ENCODE measurements at places on chromosomes 5 and 9. TPM values are rescaled to one million over a fixed set of nuclear protein-coding genes. Genes with fewer than 3 reads are reported as not detected.
A peak's percentile ranks its signal among the peaks of the same experiment; 100 is the strongest.

Gene HMMR
- 74.1 TPM for total RNA-seq

Gene IL17B
- not detected for total RNA-seq

DNA sequence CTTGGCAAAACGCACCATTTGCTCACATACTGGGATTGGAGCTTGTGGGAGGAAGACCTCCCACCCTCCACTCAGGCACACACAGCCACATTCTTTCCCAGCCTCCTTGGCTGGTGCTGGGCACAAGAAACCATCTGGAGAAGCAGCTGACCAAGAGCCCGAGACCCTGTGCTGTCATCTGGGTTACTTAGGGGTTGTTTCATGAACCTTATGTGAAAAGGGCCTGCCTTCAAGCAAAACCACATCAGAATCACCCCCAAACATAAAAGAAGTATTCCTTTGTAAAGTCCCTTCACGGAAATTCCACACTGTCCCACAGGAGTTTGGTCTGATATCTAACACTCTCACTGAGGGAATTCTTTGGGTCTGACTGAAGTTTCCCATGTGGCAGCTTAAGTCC lies 172.1 kb downstream of the NR3C1 start:
- DNase-seq, result no peak

- DNase-seq, result no peak
Observed at GRCh38 chr5:77725616-77726015, 50.5 kb downstream of the TBCA start.

GRCh38 chr5:54738118-54738972 lies 220.8 kb downstream of the SNX18 start:
- no peak for DNase-seq

DNA sequence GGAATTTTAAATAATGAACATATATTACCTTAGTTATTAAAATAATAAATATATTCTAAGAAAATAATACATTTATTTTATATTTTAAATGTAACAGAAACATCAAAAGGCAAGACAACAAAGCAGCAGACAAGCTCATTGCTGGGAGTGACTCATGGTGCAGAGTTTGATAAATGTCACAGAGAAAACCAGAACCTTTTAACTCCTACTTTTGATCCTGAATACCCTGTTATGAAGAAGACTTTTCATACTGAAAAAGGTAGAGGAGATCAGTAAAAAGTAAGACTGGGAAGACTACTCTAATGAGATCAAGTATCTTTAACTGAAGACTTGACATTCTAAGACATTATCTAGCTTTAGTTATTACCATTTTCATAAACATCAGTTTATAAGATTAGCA lies 99.0 kb upstream of the GNA14 start:
- DNase-seq, result no peak

- no peak for DNase-seq
Observed at GRCh38 chr5:98721231-98721928, 52.1 kb upstream of the RGMB start.

DNA sequence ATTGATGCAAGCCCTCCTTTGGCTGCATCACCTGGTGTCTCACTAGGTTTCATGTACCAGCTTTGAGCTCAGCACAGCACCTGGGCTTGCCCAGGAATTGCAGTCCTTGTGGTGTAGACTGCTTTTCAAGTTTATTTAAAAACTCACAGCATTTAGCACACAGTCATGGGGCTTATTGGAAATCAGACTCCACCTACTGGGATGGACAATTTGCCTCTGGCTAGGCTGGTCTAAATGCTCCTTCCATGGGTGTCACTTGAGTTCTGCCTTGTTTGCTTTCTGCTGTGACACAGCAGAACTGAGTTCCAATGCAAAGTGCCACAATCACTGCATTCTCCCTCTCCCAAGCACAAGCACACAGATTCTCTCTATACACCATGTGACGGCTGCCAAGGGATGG lies 453.3 kb downstream of the GABRG2 start:
- DNase-seq, result no peak

DNA sequence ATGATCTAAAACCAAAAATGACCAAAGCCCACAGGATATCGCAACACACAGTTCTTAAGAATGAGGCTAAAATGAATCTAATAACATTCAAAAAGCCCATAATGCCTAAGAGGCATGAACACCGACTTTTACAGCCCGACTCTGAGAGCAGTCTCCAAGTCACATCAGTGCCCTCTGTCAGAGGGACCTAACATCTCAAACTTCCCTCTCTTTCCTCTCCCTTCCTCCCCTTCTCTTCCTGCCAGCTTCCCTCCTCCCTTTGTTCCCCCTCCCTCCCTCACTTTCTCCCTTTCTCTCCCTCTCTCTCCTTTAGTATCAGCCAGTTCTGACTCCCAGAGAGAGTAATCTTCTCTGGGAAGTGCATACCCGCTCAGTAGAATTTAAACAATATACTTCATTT lies 154.4 kb downstream of the GLIS3 start:
- DNase-seq, result peak; percentile 50

DNA sequence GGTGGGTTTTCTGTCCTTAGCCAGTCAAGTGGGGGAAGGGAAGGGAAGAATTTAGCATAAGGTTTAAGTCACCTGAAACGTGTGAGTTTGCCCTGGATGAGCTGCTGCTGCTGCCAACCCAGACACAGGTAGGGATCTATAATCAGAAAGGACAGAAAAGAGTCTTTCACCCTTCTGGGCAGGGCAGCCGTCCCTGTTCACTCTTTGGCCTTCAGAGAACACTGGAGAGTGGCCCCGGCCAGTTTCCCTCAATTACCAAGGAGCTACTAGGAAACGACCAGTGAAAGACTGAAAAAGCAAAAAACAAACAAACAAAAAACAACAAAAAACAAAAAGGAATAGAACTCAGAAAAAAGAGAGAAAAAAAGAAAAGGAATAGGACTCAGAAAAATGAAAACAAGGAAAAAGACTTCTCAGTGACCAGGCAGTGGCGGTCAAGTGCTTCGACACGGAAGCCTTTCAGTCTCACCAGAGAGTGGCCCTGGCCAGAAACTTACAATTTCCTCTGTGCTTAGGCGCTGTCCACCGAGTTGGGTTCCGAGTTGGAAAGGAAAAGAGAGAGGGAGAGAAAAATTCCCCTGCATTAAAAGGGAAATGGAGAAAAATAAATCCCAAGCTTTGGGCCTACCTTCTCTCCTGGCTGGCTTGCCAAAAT lies 2.5 kb upstream of the GM2A start:
- DNase-seq, result no peak

DNA sequence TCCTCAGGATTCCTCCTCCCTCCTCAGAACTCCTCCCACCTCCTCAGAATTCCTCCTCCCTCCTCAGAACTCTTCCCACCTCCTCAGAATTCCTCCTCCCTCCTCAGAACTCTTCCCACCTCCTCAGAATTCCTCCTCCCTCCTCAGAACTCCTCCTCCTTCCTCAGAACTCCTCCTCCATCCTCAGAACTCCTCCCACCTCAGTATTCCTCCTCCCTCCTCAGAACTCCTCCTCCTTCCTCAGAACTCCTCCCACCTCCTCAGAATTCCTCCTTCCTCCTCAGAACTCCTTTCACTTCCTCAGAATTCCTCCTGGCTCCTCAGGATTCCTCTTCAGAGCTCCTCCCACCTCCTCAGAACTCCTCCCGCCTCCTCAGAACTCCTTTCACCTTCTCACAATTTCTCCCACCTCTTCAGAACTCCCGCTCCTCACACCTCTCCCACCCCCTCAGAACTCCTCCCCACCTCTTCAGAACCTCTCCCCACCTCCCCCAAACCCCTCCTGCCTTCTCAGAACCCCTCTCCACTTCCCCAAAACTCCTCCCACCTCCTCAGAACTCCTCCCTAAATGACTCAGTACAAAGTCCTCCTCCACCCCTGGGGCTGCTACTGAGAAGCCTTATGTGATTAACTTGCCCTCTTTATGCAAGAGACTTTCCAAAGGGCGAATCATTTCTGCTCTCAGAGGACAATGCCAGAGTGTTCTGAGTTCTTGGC lies 23.2 kb downstream of the SLC46A2 start:
- peak; percentile 96 for DNase-seq

Data from Caki2 (cell line).